CD4-positive, alpha-beta T cell treated with Interleukin-4 for 4 hours (primary cell): ENCODE measurements at places on chromosomes 5 and 9.

DNA sequence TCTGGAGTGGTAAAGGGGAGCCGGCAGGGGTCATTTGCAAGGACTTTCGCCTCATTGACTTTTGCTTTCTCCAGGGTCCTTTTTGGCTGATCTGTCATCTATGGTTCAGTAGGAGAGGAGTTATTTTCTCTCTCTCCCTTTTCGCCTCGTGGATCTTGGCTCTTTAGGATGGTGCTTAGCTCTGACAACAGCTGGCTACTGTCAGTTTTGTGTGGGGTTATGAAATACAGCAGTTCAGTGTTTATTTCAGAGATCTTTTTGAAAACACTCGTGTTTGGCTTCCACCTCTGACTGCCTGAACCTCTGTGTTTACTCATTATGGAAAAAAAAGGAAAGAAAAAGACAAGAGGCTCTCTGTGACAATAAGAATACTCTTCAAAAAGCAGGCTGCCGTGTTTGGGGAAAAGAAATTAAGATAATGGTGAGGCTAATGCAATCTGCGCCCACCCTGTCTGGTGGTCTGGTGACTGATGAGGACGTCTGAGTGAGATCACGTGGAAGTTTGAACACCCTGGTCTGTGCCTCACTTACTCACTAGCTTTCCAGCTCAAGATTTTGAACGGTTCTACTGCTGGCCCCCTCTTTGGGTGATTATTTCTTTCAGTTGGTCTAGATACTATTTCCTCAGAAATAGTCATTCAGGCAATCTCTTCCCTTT lies 567.7 kb downstream of the CAAP1 start:
- DNase-seq: no peak

GRCh38 chr9:95920017-95920416 lies 44.5 kb downstream of the ERCC6L2 start:
- DNase-seq: no peak

- no peak for DNase-seq
These were observed 28.8 kb downstream of the FOXD1 start for GRCh38 chr5:73419465-73420390.

DNA sequence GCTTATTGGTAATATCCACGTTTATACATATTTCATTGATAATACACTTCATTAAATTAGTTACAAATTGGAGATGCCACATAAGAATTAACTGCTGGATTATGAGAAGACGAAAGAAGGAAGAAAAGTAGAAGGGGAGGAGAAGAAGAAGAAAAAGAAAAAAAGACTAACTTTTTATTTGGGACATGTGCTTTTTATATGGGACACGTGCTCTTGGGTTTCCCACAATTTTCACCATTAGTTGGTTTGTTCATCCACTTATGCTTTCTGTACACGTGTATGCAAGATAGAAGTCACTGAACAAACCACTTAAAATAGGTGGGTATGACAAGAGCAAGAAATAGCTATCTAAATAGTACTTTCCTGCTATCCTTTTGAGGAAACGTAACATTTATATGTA lies 98.6 kb downstream of the MRPS30 start:
- no peak for DNase-seq

DNA sequence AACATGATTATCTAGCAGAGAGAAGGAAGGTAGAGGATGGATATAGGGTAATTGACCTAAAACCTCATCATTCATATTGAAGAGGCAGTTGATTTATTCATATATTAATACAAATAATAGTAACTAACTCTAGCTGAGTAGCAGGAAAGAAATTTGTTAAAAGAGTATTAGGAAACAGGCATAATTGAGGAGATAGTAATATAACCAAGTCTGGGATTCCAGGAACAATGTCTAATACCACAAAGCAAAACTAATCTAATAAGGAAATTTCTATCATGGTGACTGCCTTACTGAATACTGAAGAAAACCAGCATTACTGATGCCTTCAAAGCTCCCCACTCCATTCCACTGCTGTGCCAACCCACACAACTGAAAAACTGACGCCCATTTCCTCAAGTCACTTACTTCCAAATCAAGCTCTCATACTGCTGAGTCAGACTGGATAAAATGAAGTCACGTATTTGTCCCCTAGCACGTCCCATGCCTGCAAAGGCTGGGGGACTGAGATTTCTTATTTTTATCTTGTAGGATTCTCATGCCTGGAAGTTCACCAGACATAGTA lies 153.9 kb downstream of the SMC2 start:
- no peak for DNase-seq
